A549 treated with CpdA at 1 μM for 4 hours (cell line): ENCODE measurements at places on chromosomes 3 and 15. TPM values are rescaled to one million over a fixed set of nuclear protein-coding genes. Genes with fewer than 3 reads are reported as not detected.

GP5 gene
- 0.01 TPM in 1 of 5 replicates, not detected in the others for total RNA-seq

ARL6IP5 gene
- total RNA-seq: 76.3 to 102 TPM (median 84.8 TPM) in 5 replicates

CCR8 gene
- not detected in 5 replicates for total RNA-seq

PRTG gene
- total RNA-seq: 8.2 to 11.0 TPM (median 10.2 TPM) in 5 replicates

MESP2 gene
- 0.41 to 0.73 TPM (median 0.51 TPM) in 4 of 5 replicates, not detected in the other for total RNA-seq

SPINK8 gene
- not detected in 5 replicates for total RNA-seq

SKOR1 gene
- total RNA-seq: 0.03 TPM in 2 of 5 replicates, not detected in the others

MEGF11 gene
- 0.34 to 0.98 TPM (median 0.67 TPM) in 5 replicates for total RNA-seq

KLHL25 gene
- total RNA-seq: 5.3 to 8.7 TPM (median 7.6 TPM) in 5 replicates
